PC-3 (cell line): ENCODE measurements at places on chromosomes 16 and 17. TPM values are rescaled to one million over a fixed set of nuclear protein-coding genes. Genes with fewer than 3 reads are reported as not detected.

TBC1D3C gene
- not detected in 2 replicates for total RNA-seq

ETV4 gene
- total RNA-seq = 143 and 147 TPM in 2 replicates

NPTX1 gene
- total RNA-seq = 0.55 and 4.3 TPM in 2 replicates

DNA sequence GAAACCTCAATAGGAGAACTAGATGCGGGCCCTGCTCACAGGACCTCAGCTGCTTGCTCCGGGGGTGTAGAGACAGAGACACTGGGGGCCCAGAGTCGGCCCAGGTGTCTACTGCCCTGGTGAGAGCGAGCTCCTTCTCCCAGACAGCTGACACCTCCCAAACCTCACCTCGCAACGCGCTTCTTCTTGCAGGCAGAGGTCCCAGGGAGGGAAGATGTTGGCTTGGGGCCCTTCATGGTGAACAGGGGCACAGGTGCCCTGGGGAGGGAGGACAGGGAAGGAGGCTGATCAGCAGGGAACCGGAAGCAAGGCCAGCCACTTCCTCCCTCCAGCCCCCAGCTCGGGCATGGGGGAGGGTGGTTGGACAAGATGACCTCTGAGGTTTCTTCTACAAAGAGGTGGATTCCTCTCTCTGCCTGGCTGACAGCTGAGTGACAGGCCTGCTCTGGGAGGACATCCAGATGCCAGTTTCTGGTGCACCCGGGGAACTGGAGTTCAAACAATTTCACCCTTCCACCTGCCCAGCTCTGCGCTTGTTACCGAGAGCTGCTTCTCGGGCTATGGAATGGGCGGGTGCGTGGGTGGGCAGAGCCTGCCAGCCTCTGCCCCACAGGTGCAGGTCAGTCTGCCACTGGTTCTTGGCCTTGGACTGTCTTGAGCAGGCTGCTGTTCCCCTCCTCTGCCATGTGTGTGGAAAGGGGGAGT lies 11.7 kb upstream of the GFAP start:
- no peak for DNase-seq

DNA sequence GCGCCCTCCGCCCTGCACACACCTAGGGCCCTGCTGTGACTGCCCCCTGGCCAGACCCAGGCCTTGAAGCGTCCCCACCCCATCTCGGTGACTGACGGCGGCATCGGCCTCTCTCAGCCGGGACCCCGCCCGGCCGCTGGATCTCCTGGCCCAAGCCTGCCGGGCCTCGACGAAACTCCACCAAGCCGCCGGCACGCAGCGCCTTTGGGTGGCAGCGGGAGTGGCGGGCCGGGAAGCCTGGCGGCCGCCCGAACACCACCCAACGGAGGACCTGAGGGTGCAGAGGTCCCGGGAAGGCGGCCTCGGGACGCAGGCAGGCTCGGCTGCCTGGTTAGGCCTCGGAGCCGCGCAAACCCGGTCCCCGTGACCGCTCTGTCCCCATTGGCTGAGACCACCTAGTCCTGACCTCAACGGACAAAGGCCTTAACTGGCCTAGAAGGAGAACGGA lies 12.0 kb upstream of the TMEM97 start:
- no peak for DNase-seq

NPIPB6 gene
- 0.17 and 2.5 TPM in 2 replicates for total RNA-seq

DNA sequence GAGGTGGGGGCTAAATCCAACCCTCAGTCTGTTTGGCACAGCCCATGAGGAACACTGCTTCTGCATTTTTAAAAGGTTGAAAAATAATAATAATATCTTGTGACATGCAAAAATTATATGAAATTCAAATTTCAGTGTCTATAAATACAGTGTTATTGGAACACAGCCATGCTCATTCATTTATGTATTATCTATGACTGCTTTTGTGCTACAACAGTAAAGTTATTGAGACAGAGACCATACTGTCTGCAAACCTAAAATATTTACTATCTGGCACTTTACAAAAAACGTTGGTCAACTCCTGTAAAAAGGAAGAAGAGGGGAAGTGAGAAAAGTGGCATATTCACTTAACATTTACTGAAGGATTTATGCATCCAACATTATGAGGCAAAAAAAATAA lies 3.1 kb downstream of the ABCA5 start:
- DNase-seq = no peak

DNA sequence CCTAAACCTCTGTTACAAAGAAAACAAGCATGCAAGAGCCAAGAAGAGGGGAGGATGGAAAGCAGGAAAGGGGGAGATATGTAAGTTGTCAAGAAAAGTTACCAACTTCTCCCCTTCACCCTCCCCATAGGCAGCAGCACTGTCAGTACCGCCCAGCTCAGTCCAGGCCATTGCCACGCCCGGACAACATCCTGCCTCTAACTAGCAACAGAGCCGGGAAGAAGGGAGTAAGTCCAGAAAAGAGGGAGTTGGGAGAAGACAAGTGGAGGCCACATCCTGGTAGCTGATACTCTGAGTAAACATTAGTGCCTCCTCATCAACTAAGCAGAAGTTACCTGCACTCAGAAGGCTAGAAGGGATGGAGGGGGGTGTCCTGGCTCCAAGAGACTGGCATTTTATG lies 113.6 kb downstream of the SMG6 start:
- DNase-seq = peak; percentile 53

PIK3R5 gene
- not detected in 2 replicates for total RNA-seq

CES5A gene
- total RNA-seq = not detected in 2 replicates

GRCh38 chr17:43536236-43536992 lies 9.7 kb downstream of the ETV4 start:
- peak; percentile 43 for DNase-seq

GRCh38 chr16:8628981-8629725 lies 7.7 kb downstream of the METTL22 start:
- DNase-seq = no peak

KRT40 gene
- not detected in 2 replicates for total RNA-seq

DNA sequence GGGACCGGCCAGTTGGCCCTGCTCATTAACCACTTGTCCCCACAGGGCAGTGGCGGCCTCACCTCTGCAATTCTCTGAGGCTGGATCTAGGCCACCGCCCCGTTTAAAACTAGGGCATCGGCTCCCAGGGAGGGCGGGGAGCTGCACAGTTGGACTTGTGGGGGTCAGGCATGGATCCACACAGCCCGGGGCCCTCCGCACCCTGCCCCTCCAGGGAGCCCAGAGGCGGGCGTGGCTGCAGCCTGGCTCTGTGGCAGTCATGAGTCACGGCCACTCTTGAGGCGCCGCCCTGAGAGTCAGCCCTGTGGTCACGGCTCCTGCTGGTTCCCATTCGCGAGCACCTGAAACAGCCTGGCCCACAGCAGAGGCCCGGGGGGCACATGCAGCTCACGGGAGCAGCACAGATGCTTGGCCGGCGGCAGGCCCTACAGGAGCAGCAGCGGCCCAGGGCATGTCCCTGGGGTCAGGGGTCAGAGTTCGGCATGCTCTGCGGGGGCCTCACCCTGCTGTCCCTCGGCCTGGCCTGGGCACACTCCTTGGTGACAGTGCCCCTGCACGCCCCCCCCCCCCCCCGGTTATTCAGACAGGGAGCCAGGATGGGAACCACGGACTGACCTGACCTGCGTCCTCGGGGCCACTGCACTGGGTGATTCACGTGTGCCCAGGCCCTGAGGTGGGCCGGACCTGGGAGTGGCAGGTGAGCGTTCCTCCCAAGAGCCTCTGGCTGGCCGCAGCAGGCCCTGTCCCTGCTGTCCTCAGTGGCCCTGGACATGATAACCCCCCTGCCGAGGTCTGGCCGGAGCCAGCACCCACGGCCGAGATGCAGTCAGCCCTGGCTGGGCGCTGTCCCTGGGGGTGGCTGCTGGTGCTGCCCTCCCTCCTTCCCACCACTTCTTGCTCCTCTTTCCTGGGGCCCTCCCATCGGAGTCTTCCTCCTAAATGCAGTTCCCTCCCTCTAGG lies 8.2 kb downstream of the CAPN15 start:
- peak; percentile 84 for DNase-seq

GRCh38 chr16:85407-85782 lies 7.4 kb downstream of the MPG start:
- no peak for DNase-seq

TMED6 gene
- total RNA-seq = not detected in 2 replicates
